ENCODE measurements at places on chromosomes 3 and 15. TPM values are rescaled to one million over a fixed set of nuclear protein-coding genes. Genes with fewer than 3 reads are reported as not detected.

VWA5B2 gene
- 0.38 TPM for total RNA-seq

TFG gene
- 157 TPM for total RNA-seq

MESP1 gene
- total RNA-seq = 1.1 TPM

PIERCE2 gene
- total RNA-seq = 5.6 TPM

ANKRD34C gene
- not detected for total RNA-seq

GOLGA6A gene
- total RNA-seq = not detected
